ENCODE measurements at places on chromosomes 6 and 20.

- no peak for DNase-seq
Observed at GRCh38 chr6:168139121-168139520, 60.1 kb upstream of the FRMD1 start.

- DNase-seq = peak; percentile 14
Observed at GRCh38 chr6:117600008-117600743, 2.1 kb downstream of the GOPC start.

GRCh38 chr6:38583523-38583922 lies 56.2 kb downstream of the BTBD9 start:
- DNase-seq = no peak

DNA sequence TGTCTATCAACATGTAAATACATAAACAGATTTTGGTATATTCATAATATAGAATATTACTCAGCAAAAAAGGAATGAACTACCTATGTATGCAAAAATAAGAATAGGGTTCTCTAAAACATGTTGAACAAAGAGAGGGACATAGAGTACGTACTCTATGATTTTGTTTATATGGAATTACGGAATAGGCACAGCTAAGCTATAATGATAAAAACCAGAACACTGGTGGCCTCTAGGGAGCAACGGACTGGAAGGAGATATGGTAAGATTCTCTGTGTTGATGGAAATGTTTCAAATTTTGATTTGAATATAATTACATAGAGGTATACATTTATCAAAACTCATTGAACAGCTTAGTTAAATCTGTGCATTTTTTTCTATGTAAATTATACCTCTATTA lies 19.6 kb downstream of the ADGRG6 start:
- no peak for DNase-seq

- DNase-seq = peak; percentile 23
Observed at GRCh38 chr6:27517928-27518787, 45.3 kb upstream of the ZNF184 start.

DNA sequence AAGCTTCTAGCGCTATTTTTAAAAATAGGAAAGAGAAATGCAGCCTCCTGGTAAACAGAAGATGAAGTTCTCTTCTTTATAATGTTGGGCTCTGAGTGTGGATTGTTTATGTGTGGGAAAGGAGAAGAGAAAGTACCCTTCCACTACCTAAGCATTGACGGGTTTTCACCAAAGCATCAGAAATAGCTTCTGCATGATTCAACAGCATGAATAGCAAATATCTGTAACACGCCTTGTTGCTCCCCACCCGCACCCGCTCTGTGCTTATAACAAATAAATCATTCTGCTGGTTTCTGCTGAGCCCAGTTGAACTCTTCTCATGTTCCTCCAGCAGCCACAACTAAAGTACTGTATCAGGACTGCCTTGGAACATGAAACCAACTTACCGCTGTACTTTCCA lies 20.7 kb downstream of the TXLNB start:
- DNase-seq = no peak

GRCh38 chr6:109781001-109781400 lies 89.9 kb downstream of the FIG4 start:
- no peak for DNase-seq

GRCh38 chr6:85402922-85403321 lies 47.0 kb upstream of the NT5E start:
- no peak for DNase-seq

- DNase-seq = no peak
Observed at GRCh38 chr6:141488488-141488887, 644.2 kb upstream of the GJE1 start.

DNA sequence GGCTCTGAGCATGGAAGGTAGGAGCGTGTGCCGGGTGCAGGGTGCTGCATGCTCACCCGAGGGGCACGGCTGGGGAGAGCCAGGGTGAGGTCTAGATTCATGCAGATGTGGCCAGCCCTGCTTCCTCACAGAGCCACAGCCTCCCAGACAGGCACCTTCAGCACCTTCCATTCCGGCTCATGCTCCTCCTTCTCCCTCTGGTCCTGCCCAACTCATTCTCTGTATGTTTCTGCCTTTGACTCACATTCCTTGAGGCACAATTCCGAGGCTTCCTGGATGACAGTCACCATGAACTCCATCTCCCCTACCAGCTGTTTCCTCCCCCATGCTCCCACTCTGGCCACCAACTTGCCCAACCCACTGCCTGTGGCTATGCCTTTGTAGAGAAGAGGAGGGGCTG lies 35.4 kb downstream of the DACT2 start:
- DNase-seq = no peak

GRCh38 chr20:12893019-12893418 lies 115.8 kb upstream of the SPTLC3 start:
- no peak for DNase-seq

DNA sequence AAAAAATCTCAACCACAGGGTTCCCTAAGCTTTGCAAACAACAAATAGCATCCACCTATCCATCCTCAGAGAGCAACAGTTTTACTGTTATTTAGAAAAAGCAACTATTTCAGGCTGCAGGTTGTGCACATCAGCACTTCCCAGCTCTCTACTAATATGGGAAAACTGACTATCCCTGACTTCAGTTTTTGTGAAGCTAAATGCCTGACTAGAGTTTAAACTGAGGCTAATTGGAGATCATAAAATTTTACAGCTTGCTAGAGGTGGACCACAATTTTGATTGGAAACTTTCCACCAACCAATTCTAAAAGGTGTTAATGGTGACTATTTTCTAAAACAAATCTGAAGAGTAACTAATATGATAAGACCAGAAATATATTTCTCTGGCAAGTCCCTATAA lies 36.9 kb downstream of the HLA-DMB start:
- DNase-seq = no peak

GRCh38 chr6:170167657-170168159 lies 123.2 kb downstream of the DLL1 start:
- DNase-seq = no peak

DNA sequence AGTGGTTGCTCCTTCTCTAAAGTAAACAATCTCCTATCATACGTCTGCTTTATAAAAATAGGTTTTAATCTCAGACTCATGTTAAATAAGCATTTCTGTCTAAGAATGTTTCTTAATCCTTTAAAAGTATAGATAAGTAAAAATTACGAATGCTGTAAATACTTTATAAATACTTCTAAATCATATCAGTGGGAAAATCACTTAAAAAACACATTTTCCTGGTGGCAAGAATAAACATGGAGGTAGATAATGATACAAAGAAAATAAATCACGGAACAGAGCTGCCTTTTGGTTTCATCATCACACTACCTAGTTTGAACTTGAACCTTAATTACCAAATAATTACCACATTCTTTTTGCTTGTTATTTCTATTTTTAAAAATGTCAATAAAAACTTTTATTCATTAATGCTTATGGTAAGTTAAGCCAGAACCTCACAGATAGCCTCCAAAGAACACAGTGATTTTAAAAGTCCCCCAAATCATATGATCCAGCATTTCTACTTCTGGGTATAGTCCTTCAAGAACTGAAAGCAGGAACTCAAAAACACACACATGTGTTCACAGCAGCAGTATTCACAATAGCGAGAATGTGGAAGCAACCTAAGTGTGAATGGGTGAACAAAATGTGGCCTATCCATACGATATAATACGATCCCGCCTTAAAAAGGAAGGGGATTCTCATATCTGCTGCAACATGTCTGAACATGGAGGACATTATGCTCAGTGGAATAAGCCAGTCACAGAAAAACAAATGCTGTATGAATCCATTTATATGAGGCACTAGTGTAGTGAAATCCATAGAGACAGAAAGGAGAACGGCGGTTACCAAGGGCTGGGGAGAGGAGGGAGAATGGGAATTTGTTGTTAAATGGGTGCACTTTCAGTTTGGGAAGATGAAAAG lies 72.4 kb downstream of the SLC22A23 start:
- no peak for DNase-seq

- DNase-seq = no peak
Observed at GRCh38 chr6:166433096-166433495, 50.4 kb upstream of the MPC1 start.

- no peak for DNase-seq
Observed at GRCh38 chr20:4130404-4131189, 115.2 kb upstream of the RNF24 start.

DNA sequence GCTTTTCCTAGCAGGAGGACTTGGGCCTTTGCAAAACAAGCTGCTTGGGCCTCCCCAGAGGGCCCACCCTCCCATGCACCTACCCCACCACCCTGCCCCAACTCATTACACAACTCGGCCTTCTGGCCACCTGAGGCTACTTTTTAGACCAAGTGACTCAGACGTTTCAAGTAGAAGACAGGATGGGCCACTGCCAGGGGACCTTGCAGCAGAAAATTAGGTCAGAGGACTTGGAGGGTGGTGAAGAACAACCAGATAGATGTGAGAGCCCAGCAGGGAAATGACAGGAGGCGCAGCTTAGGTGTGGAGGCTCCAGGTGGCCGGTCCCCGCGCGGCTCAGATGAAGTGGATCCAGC lies 1.4 kb downstream of the PPP1R3D start:
- no peak for DNase-seq

- DNase-seq = no peak
Observed at GRCh38 chr6:21118216-21118780, 475.3 kb upstream of the SOX4 start.

- no peak for DNase-seq
Observed at GRCh38 chr6:106973018-106973835, 1.3 kb downstream of the CD24 start.

DNA sequence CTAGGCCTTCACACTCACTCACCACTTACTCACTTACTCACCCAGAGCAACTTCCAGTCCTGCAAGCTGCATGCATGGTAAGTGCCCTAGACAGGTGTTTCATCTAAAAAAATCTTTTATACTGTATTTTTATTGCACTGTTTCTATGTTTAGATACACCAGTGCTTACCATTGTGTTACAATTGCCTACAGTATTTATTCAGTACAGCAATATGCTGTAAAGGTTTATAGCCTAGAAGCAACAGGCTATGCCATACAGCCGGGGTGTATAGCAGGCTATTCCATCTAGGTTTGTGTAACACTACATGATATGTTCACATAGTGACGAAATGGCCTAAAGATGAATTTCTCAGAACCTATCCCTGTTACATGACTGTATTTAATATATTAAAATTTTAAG lies 37.1 kb upstream of the KCNK5 start:
- peak; percentile 64 for DNase-seq

DNA sequence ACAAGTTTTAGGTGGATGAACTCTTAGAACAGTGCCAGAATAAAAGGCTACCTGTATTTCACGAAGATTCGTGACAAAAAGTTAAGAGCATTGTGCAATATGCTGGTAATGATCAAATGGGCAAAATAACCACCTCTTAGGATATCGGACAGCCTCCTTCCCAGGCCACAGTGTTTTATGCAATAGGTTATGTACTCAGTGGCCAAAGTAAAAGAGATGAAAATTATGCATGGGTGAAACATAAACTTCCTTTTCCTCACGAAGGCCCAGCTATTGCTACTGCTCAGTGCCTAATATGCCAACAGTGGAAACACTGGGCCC lies 153.6 kb upstream of the SIM1 start:
- DNase-seq = no peak

- no peak for DNase-seq
Observed at GRCh38 chr20:7291323-7291943, 523.9 kb downstream of the BMP2 start.

GRCh38 chr20:33568378-33568777 lies 78.5 kb downstream of the CBFA2T2 start:
- no peak for DNase-seq

- DNase-seq = no peak
Observed at GRCh38 chr6:148716811-148717210, 30.0 kb upstream of the UST start.

DNA sequence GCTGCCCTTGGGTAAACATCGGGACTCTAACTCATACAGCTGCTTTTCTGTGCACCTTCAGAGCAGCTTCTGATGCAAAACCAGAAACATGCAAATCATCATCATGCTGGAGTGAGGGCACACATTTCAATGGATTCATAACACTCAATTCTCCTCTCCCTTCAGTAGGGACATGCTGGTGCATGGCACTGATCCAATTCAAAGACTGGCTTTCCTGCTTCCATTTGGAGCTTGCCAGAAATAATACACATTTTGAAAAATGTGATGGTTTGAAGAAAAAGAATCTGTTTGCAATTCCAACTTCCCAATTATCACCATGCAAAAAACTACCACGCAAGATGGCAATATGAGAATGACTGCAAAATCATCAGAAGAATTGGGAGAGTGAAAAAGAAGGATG lies 65.2 kb upstream of the PDE10A start:
- DNase-seq = no peak

- DNase-seq = no peak
Observed at GRCh38 chr6:105001063-105001462, 44.2 kb downstream of the LIN28B start.

DNA sequence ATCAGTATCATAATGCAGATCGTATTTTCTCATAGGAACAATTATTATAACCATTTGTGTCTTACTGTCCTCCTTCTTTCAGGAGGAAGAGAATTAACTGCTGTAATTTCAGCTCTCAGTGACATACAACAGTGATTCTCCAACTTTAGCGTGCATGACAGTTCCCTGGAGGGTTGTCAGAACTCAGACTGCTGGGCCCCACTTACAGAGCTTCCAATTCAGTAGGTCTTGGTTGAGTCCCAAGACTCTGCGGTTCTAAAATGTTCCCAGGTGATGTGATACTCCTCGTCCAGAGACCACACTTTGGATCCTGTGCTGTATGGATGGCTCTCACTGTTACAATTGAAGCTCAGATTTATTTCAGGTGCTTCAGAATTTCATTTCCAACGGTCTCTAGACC lies 72.8 kb downstream of the CAP2 start:
- DNase-seq = no peak
